ENCODE measurements at places on chromosomes 16 and 17.

GRCh38 chr16:86380030-86380429, 130.3 kb upstream of the FOXF1 start:
- DNase-seq: no peak

GRCh38 chr17:72525225-72526015, 404.6 kb downstream of the SOX9 start:
- DNase-seq: no peak

DNA sequence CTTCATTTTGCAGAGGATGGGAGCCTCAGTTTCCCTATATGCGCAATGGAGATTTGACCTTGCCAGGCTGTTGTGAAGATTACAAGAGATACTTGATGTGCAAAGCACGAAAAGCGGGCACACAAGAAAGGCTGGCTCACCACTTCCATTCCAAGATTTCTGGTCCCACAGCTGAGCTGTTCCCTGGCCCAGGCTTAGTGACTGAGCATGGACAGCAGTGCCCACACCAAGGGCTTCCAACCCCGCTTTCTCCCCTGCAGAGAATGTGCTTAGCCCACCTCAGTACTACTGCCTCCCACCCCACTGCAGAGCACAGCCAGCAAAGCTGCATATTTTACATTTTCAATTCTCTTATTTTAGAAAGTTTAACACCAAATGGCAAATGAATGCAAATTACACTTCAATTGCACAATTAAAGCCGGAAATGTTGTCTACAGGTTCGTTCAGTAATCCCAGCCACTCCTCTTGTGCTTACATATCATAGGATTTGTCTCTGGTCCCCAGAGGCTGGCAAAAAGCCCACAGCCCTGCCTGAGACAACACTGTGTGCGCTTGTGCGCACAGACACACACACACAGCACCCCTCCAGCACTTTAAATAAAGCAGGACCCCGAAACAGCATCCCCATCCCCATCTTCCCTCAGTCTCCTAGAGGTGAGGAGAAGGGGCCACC, 51.8 kb downstream of the VAC14 start:
- no peak for DNase-seq

DNA sequence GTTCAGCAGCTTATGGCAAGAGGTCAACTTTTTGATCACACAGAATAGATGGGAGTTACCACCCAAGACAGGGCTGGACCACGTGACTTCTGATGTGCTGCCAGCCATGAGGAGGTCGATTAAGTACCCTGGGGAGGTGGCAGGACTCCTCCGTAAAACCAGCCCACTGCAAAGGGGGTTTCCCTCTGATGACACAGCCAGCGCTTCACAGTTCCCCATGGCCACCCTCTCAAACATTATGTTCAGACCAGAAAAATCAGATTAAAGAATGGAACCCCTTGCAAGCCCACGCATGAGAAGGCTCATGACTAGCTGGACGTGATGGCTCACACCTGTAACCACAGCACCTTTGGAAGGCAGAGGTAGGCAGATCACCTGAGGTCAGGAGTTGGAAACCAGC, 222.9 kb downstream of the CPPED1 start:
- DNase-seq: no peak

DNA sequence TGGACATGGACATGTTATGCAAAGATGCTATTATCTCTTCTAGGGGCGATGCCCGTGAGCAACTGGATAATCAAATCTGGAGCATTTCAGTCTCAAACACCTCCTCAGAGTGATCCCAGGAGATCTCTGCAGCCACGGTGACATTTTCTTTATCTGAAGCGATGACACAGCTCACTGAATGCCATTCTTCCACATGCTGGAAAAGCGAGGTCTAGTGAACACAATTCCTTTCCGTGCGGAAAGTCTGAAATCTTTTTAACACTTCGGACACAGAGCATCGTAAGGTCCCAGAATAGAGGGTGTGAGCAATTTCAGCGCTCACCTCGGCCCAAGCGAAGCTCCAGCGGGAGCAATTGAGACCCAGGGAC, 531 bp upstream of the HASPIN start:
- no peak for DNase-seq
